Activated CD4-positive, alpha-beta T cell treated with anti-CD3 and anti-CD28 coated beads for 1 hour (primary cell): ENCODE measurements at places on chromosomes 7 and 10.

GRCh38 chr7:35379481-35379880 is 125.6 kb upstream of the TBX20 start:
- DNase-seq = no peak

DNA sequence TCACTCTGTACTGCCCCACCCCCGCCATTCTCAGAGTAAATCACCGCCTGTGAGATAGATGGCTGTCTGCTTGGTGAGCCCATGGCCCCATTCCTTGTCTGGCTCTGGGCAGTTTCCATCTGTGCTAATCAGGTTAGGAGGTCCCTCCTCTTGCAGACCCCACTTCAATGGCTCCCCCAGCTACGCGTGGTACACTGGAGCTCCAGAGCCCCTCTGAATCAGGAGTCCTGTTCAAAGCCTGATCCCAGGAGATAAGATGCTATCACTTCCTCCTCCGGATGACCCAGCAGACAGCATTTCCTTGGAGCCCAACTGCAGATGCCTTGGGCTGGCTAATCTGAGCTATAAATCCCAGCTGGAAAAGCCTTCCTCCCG is 122.3 kb downstream of the SH3PXD2A start:
- no peak for DNase-seq

GRCh38 chr10:100566561-100566960 is 30.8 kb downstream of the HIF1AN start:
- no peak for DNase-seq

- no peak for DNase-seq
Measured at GRCh38 chr10:74417397-74417796, 266.4 kb downstream of the ADK start.

DNA sequence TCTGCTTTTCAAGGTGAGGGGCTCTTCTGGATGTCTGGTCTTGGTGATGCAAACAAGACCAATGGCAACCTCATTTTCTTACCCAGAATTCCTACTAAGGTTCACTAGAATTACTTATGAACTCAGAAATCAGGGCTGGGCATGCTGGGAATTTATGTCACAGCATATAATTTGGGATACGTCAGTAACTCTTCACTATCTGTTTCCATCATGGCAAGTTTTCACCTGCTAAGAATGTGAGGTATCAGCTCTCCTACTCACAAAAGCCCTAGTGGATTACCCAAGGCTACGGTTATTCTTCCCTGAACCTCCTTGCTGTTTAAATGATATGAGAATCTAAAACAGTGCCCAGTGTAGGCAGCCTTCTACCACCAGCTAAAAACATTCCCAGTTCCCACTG is 53.1 kb downstream of the PNLIPRP2 start:
- no peak for DNase-seq

DNA sequence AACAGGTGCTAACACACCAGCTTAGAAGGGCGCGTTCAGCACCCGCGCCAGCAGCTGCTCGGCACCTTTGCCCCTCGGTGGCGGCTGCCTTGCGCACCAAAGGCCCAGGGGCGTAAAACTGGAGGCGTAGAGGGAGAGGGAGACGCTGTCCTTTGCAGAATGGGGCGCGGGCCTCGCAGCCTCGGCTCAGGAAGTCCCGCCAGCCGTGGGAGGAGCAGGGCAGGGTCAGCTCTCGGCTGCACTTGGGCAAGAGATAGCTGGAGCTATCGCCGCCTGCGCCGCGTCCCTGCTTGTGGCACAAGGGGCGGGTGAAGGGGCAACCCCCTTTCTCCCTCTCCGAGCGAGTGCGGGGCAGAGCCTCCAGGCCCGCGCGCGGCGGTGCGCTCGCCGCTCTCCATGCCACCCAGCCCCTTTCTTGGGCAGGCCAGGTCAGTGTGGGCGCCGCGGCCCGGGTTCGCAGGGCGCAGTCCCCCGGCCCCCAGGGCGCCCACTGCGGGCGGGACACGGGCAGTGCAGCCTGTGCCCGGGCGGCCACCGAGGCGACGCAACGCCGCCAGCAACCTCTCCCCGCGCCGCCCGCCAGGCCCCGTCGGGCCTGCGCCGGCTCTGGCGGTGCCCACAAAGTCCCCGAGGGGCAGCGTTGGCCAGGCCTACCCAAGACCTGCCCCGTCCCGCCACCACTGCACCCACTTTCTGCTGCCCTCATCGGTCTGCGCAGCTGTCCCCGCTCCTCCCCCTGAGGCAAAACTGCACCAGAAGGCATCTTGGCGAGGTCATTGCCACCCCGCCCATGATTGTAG is 4.1 kb downstream of the NEUROD6 start:
- no peak for DNase-seq

- no peak for DNase-seq
Measured at GRCh38 chr7:83866582-83866981, 217.6 kb upstream of the SEMA3E start.

- no peak for DNase-seq
Measured at GRCh38 chr10:73263693-73264347, 11.4 kb upstream of the MRPS16 start.

GRCh38 chr7:70154521-70155180 is 556.4 kb downstream of the AUTS2 start:
- DNase-seq = no peak

GRCh38 chr10:17771017-17771416 is 19.0 kb downstream of the TMEM236 start:
- DNase-seq = no peak
